ENCODE measurements at places on chromosomes 2 and 18.
A peak's percentile ranks its signal among the peaks of the same experiment; 100 is the strongest.

- H3K4me3 ChIP-seq, result no peak overlapping the region
- H3K4me1 ChIP-seq, result no peaks in the 10 kb centered on the region
- H3K27me3 ChIP-seq, result no peaks in the 10 kb centered on the region
- H3K27ac ChIP-seq, result no peak overlapping the region
Observed at GRCh38 chr2:63078852-63079606, 28.4 kb downstream of the OTX1 start.

DNA sequence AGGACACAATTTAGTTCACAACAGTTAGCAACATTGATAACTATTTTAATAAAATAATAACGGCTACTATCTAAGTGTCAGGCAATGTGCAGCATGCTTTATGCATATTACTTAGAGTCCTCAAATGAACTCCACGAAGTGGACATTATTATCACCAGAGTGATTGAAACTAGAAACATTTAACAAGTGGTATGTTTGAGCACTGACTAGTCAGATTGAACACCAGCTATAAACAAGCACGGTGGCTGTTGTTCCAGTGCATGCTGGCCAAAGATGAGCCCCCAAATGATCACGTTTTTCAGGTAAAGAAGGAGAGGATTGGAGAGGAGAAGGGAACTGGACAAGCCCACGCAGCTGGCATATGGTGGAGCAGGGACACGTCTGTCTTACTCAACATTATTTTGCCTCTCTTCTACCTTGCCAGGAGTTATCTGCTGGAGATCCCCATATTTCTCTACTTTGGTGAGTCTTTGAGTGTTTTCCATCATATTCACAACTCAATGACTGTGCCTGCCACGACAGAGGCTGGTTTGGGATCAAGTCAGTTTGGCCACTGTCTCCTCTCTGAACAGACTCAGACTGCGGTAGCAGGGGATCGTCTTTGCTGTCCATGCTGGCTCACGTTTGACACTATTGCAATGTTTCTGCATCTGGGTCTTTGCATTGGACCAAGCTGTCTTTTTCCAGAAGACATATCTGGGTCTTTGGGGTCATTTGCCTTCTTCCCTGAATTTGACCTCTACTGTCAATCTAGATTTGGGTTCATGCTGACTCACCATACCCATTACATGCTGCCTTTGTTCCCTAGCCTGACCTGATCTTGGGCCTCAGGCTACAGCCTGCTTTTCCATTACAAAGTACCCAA lies 66.0 kb upstream of the ACSL3 start:
- no peak for DNase-seq
- no peak overlapping the region for H3K4me3 ChIP-seq
- H3K27me3 ChIP-seq, result no peaks in the 10 kb centered on the region
- H3K4me1 ChIP-seq, result peaks cover 6% of the 10 kb centered on the region

DNA sequence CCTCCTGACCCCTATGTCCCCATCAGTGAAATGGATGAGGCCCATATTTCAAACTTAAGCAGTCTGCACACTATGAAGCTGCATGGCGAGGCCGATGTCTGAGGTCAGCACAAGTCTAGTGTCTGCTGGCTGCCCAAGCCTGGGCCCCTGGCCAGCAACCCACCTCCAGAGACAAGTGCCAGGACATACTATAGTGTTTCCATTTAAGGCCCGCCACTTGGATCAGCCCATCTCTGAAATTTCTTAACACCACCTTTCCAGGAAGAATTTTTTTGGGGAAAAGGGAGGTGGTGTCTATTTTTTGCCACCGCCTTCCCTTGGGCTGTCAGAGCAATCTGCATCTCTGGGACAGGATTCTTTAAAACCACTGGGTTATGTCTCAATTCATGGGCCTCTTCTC lies 1.8 kb downstream of the ACVR1 start:
- peak; percentile 23 for DNase-seq
- peaks cover 39% of the 10 kb centered on the region for H3K4me1 ChIP-seq
- peak overlapping the region; percentile 88 for H3K27ac ChIP-seq
- peak overlapping the region; percentile 94 for H3K4me3 ChIP-seq

DNA sequence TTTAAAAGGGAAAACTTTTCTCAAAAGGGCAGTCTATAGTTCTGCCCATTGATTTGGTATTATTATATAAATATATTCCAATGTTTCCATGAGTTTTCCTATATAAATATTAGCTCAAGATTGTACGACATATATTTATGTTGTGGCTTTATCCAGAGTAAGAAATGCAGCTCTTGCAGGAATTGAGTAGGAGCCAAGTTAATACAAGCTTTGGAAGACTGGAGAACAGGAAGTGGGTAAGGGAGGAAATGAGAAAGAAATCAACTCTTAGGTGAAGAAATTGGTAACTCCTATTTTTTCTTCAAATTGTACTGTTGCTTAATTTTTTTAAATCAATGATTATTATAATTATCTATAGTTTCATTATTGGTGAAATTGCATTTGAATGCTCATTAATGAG lies 105.4 kb upstream of the FAM117B start:
- no peak overlapping the region for H3K27ac ChIP-seq
- no peak for DNase-seq
- H3K4me3 ChIP-seq, result no peak overlapping the region

DNA sequence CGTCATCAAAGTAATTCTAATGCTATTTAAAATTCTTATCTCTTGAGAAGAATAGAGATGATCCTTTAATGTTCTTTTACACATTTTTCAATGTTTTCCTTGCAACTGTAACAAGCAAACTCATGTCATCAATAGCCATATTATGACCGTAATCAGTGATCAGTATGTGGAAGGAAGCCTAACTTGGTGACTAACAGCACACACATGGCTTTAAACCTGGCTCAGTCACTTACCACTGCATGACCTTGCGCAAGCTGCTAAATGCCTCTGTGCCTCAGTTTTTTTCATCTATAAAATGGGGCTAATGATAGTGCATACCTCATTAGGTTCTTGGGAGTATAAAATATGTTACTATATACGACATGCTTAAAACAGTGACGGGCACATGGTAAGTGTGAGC lies 149.7 kb downstream of the BCL2 start:
- no peak overlapping the region for H3K27ac ChIP-seq
- H3K27me3 ChIP-seq, result no peaks in the 10 kb centered on the region
- H3K4me3 ChIP-seq, result no peak overlapping the region
- DNase-seq, result no peak
- H3K4me1 ChIP-seq, result no peaks in the 10 kb centered on the region
- no peaks in the 10 kb centered on the region for H3K36me3 ChIP-seq

- H3K4me3 ChIP-seq, result no peak overlapping the region
- DNase-seq, result no peak
- H3K36me3 ChIP-seq, result no peaks in the 10 kb centered on the region
- no peaks in the 10 kb centered on the region for H3K27me3 ChIP-seq
- no peaks in the 10 kb centered on the region for H3K4me1 ChIP-seq
- no peak overlapping the region for H3K27ac ChIP-seq
Observed at GRCh38 chr2:132503701-132504100, 87.1 kb downstream of the GPR39 start.

DNA sequence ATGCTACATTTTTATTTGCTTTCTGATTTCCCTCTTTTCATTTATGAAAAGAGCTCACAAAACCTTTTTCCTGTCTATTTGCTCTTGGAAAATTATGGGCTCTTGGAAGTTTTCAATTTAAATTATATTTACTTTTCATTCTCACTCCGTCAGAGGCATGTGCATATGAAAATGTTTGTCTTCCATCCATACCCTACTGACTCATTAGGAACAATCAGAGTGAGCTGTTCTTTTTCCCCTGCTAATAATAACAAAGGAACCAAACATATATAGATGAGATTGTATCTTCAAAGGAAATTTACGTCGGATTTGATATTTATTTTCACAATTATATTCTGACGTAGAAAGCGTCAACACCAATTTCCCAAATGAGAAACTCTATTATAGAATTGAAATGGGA lies 1101.2 kb downstream of the TSN start:
- no peak for DNase-seq
- H3K4me1 ChIP-seq, result no peaks in the 10 kb centered on the region
- no peak overlapping the region for H3K4me3 ChIP-seq
- no peak overlapping the region for H3K27ac ChIP-seq
- no peaks in the 10 kb centered on the region for H3K36me3 ChIP-seq
